ENCODE measurements at places on chromosomes 16 and 17.

DNA sequence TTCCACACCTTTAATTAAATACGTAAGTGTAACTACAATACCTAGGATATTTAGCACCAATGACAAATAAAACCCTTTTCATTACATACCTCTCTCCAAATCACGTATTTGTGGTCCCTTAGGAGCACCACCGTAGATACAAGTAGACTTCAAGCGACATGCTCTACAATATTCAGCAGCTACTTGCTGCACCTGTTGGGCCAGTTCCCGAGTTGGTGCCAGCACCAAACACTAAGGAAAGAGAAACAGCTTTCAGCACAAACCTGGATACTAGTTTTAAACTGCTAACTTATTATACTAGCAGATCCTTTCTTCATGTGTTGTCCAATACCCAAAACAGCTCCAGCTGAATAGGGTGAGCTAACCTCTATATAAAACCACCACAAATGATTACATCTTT, 2.7 kb downstream of the DDX5 start:
- no peak for DNase-seq

- DNase-seq = no peak
Measured at GRCh38 chr17:21392266-21392665, 16.1 kb downstream of the KCNJ12 start.

- DNase-seq = no peak
Measured at GRCh38 chr16:491220-491919, 36.1 kb upstream of the CAPN15 start.

GRCh38 chr17:82882715-82883418, 43.0 kb upstream of the ZNF750 start:
- no peak for DNase-seq

DNA sequence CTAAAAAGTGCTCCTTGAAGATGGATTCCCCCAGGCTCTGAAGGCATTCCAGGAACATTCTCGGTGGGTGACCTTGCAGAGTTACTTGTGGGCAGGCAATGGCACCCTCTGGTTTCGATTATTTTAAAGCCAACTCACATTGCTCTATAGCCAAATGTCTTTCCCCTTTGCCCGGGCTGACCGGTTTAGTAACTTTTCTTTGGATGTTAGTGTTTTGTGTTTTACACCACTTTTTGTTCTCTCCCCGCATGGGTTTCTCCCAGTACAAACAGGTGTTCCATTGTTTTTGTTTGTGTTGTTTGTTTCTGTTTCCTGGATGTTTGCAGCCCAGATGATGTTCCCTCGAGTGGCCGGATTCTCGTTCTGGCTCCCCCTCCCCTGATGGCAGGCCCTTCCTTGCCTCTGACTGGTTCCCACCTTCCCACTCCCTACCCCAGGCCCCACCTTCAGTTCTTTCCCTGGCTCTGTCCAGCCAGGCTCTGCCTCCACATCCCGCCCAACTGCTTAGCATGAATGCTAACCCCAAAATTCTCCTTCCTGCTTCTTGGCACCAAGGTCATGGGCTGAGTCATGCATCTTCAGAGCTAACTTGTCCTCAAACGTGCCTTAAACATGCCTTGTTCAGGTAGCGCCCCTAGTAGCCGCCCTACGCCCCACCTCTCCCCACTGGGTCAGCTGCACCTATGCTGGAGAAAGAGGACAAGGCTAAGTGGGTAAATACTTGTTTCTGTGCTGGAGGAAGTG, 40.6 kb downstream of the ELAC2 start:
- no peak for DNase-seq

- DNase-seq = no peak
Measured at GRCh38 chr16:10617662-10618420, 37.4 kb upstream of the EMP2 start.
